ENCODE measurements at places on chromosomes 13 and 19.
A peak's percentile ranks its signal among the peaks of the same experiment; 100 is the strongest.

GRCh38 chr13:19665427-19665859 lies 32.0 kb downstream of the MPHOSPH8 start:
- DNase-seq, result no peak

DNA sequence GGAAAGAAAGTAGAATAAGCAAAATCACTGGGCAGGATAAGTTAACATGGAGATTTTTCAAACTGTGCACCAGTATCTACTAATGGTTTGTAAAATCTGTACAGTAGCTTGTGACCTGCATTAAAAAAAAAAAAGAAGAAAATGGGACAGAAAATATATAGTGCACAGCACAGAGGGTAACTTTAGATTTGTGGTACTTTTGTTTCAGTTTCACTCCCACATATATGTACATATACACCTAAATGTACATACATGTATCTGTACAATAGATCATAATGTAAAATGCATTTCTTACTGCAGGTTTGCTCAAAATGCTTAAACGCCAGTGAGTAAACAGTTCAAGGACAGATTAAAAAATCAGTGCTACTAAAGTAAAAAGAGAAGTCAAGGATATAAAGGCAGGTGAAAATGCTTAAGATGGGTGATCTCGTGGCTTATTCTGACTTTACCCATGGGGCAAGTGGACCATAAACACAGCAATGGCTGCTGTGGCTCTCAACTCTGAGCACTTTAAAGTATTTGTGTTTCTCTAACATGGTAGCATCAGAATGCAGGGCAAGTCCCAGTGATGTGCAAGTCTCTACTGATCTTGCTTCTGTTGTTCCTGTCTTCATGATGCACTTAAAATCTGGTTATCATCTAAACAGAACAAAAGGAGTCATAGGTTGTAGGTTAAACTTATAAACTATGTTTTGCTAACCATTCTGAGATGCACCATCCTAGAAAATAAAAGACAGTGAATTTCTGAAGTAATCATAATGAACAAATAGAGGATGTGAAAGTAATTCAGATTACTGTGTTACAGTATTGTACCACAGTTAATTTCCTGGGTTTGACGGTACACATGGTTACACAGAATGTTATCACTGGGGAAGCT lies 112.3 kb downstream of the MIPEP start:
- DNase-seq, result no peak

- peak; percentile 63 for DNase-seq
Observed at GRCh38 chr19:41774515-41774980, 19.2 kb downstream of the CEACAM6 start.

DNA sequence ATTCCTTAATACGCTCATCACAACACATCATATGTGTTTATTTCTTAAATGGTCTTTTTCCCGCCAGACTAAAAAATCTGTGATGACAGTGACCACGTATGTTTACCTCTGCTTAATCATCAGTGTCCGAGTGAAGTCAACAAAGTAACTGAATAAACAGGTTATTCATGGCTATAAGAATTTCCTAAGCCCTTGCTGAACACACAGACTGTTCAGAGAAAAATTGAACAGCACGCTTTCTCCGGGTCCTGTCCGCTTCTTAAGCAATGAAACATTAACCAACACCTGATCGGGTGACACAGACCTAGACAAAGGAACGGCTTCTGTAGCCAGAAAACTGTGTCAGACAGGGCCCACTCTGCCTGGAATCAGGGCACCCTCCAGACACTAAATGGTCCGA lies 14.3 kb downstream of the SAFB2 start:
- no peak for DNase-seq

- DNase-seq, result no peak
Observed at GRCh38 chr13:97568850-97569249, 134.9 kb downstream of the RAP2A start.

DNA sequence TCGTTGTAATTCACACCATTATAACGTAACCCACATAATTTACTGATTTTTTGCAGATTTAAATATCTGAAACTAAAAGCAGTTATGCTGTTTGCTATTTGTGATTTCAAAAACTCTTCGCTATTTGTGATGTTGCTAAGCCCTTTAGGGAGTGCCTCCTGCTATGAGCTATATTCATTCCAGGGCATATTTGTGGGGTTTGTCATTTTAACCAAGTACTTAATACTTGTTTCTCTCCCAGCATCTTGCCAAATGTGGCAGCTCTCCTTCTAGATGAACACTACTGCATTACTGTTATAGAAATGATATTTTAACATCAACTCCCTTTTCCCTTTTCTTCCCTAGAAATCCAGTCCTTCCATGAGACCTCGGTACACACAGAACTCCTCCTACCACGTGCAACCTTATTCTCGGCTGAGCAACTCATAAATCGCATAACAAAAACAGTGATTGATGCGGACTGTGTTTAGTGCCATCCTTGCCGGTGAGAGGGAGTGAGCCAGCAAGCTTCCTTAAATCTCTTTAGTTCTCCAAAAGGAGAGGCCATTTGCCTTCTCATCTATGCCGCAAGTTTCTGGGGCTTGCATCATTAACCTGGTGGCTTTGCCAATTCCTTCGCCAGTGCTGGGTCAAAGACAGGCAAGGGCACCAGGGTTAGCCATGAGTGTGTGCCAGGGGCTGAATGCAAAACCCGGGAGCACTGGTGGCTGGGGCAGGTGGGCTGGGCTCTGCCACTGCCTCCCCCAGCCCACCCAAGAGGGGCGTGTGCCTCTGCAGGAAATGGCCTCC lies 33.4 kb downstream of the RFX2 start:
- DNase-seq, result no peak

GRCh38 chr19:40110570-40110969 lies 19.8 kb upstream of the ZNF780A start:
- DNase-seq, result no peak

GRCh38 chr19:8721334-8721733 lies at the start of gene OR2Z1:
TSS of gene OR2Z1 (plus strand) at chr19:8721634. CDS start at chr19:8731029, 9,395 bp downstream.
- DNase-seq, result peak; percentile 24

- no peak for DNase-seq
Observed at GRCh38 chr19:8366121-8366581, 2.2 kb downstream of the ANGPTL4 start.

DNA sequence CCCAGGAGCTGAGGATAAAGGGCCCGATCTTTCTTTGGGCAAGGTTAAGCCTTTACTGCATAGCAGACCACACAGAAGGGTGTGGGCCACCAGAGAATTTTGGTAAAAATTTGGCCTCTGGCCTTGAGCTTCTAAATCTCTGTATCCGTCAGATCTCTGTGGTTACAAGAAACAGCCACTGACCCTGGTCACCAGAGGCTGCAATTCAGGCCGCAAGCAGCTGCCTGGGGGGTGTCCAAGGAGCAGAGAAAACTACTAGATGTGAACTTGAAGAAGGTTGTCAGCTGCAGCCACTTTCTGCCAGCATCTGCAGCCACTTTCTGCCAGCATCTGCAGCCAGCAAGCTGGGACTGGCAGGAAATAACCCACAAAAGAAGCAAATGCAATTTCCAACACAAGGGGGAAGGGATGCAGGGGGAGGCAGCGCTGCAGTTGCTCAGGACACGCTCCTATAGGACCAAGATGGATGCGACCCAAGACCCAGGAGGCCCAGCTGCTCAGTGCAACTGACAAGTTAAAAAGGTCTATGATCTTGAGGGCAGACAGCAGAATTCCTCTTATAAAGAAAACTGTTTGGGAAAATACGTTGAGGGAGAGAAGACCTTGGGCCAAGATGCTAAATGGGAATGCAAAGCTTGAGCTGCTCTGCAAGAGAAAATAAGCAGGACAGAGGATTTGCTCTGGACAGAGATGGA lies 8.4 kb upstream of the CEACAM19 start:
- no peak for DNase-seq

DNA sequence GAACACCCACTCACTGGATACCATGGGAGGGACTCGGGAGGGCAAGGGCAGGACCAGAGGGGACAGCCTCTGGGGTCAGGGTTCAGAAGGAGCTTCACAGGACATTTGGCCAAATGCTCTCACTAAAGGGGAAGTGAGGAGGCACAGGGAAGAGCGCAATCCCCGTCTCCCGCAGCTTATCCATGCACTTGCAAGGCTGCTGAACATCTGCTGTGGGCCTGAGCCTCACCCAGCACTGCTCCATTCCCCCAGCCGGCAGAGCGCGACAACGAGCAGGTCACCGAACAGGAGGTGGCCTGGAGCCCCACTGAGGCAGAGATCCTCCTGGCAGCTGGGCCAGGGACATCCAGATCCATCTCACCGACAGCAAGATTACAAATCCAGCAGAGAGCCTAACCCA lies 23.3 kb downstream of the ELAVL1 start:
- DNase-seq, result no peak

DNA sequence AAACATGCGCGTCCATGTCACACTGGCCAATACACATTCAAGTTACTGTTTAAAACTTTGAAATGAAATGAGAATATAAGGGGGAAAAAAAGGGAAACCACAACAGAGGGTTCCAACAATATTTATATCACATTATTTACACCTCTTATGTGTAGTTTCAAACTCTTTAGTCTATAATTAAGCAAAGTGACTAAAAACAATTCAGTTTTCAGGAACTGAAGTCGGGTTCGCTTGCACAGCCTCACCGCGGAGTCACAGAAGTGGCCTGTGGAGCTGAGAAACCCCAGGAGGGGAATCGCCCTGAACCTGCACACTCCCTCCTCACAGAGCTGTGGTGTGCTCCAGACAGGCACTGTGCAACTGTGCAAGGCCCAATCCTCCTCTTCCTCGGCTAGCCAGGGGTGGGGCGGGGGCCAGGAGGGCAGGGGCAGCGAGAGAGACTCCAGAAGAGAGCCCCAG lies 75.9 kb downstream of the STK24 start:
- DNase-seq, result no peak

DNA sequence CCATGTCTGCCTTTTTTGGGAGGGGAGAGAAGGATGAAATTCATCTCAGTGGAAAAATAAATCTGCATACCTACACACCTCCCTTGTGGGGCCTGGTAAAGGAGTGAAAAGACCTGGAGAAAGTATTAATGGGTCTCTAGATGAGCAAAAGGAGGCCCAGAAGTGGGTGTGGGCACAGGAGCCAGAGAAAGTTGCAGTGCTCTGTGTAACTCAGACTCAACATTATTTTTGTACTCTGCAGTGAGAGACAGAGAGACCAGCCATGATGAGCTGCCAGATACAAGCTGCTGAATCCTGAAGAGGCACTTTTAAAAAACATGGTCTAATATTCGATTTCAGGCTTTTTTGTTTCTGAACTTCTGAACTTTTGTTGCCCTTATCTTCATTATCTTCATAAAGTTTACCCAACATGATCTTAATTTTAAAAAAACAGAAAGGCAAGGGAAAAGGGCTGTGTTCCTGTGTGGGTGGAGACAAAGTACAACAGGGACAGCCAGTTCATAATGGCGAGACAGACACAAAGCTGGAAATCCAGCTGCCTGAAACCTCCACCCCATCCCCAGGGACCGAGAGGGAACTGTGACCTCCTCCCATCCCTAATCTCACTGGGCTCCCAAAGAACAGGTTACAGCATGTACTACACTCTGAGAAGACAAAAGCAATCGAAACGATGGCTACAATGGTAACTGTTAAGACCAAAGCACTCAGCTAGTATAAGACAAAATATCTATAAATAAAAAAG lies 77.2 kb downstream of the KLF12 start:
- DNase-seq, result no peak

DNA sequence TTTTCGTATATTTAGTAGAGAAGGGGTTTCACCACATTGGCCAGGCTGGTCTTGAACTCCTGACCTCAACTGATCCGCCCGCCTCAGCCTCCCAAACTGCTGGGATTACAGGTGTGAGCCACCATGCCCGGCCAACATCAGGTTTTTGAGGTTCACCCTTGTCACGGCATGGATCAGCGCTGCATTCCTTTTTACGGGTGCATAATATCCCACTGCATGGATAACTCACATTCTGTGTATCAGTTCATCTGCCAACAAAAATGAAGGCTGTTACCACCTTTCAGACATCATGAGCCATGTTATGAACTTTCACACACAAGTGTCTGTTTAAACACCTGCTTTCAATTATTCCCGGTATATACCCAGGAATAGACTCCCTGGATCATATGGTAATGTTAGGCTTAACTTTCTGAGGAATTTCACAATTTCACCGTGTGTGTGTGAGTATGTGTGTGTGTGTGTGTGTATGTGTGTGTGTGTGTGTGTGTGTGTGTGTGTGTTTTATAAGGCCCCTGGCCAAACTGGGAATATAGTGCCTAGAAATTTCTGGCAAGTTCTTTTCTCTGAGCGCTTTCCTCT lies 52.2 kb downstream of the AP1M1 start:
- no peak for DNase-seq

GRCh38 chr13:31518645-31519044 lies 220.7 kb upstream of the RXFP2 start:
- no peak for DNase-seq

DNA sequence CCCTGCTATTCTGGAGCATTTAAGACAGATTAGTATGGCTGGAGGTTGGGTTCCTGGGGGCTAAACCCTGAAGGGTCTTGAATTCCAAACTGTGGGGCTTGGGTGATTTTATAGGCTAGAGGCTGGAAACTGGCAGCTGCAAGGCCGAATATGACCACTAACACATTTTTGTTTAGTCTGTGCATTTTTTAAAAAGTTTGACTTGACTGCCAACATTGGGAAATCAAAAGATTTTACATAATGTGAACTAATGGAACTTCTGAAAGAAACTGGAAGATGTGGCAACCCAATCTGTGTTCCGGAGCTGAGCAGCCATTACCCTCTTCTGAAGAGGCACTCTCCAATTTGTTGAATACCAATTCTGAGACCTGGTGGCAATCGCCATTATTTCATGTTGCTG lies 5.1 kb downstream of the ZNF784 start:
- DNase-seq, result no peak

DNA sequence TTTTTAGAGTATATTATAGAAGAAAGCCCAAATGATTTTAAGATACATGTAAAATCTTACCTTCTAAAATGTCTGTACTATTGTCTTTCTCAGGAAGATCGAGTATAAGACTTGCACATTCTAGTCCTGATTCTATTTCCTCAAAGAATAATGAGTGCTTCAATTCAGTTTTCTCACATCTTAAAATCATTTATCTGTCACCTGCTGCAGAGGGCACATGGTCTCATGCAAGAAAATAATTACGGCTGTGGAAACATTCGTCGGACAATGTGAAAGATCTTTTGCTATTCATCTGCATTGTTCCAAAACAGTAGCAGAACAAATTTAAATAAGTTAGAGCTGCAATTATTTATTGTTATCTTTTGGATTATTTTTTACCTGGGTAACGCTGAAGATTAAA lies 1403.5 kb downstream of the PCDH9 start:
- no peak for DNase-seq

GRCh38 chr19:14577885-14578427 lies 4.9 kb upstream of the CLEC17A start:
- no peak for DNase-seq

- DNase-seq, result peak; percentile 47
Observed at GRCh38 chr13:113146750-113147149, 11.7 kb upstream of the PROZ start.

All from activated CD8-positive, alpha-beta memory T cell treated with anti-CD3 and anti-CD28 coated beads for 24 hours (primary cell).